Renal pelvis (tissue), 12 donors: ENCODE measurements at places on chromosomes 7 and 10. TPM values are rescaled to one million over a fixed set of nuclear protein-coding genes. Genes with fewer than 3 reads are reported as not detected.
A peak's percentile ranks its signal among the peaks of the same experiment; 100 is the strongest.

IGFBP1 gene
- polyA plus RNA-seq, result 0.50 TPM

ARHGAP22 gene
- polyA plus RNA-seq, result 1.7 TPM

SMNDC1 gene
- polyA plus RNA-seq, result 52.1 TPM

RPS24 gene
- polyA plus RNA-seq, result 2,868 TPM

TAS2R41 gene
- not detected for polyA plus RNA-seq

GNAT3 gene
- not detected for polyA plus RNA-seq

CRYGN gene
- 5.1 TPM for polyA plus RNA-seq

ANKRD7 gene
- polyA plus RNA-seq, result 2.3 TPM

OR2A42 gene
- polyA plus RNA-seq, result 2.5 TPM

DLX5 gene
- 0.16 TPM for polyA plus RNA-seq

FBXO24 gene
- 2.6 TPM for polyA plus RNA-seq

- DNase-seq, result peak; percentile 70
Measured at GRCh38 chr7:21891291-21891690, 54.4 kb downstream of the CDCA7L start.

GRCh38 chr10:119270762-119271366 is 63.5 kb downstream of the GRK5 start:
- DNase-seq, result no peak

DNA sequence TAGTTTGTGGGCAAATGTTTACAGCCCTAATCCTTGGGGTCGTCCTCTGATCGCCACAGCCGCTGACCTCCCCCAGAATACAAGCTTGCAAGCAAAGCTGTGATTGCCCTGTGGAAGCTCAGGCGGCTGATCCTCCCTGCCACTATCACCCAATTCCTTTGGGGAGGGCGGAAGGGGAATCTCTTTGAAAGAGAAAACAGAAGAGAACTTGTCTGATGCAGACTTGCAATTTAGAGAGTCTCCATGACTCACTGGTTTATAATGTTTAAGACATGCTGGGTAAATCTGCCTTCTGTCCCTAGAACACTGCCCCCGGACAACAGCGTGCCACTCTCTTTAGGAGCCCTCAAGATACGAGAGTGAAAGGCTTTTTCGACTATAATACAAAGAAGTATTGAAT is 75.5 kb downstream of the NRP1 start:
- DNase-seq, result no peak

DNA sequence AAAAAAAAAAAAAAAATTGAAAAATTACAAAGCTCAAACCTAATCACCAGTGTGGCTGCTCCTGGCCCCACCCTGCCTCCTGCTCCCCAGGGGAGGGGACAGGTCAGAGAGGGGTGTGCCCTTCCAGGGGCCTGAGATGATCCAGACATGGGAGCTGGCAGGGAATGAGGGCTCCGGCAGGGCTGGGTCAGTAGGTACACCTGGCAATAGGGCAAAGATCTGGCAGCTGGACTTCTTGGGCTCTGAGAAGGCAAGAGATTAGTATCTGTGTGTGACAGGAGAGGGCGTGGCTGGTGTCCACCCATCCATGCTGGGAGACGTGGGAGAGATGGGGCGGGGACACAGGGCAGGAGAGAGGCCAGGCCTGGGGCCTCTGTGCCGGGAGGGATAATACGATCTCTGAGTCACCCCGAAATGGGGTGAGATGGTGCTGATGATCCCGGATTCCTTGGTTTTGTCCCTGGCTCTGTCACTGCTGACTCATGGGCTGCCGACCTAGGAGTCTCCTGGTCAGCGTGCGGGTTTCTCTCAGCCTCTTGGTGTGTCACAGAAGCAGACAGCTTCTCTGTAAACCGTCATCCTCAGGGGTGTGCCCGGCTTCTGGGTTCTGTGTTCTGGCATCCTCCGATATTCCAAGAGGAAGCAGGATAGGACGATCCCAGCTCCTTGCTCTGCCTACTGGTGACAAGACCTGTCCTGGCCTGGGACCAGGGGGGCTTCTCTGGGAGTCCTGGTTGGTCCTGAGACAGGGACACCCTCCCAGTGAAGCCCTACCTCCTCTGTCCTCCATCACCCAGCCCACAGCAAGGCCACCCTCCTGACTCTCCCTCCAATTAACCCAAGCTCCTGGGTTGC is 8.2 kb upstream of the CLDN4 start:
- DNase-seq, result peak; percentile 86

- DNase-seq, result no peak
Measured at GRCh38 chr7:42967391-42967790, 35.2 kb downstream of the MRPL32 start.

- DNase-seq, result no peak
Measured at GRCh38 chr7:80088705-80089104, 45.9 kb upstream of the GNAI1 start.

DNA sequence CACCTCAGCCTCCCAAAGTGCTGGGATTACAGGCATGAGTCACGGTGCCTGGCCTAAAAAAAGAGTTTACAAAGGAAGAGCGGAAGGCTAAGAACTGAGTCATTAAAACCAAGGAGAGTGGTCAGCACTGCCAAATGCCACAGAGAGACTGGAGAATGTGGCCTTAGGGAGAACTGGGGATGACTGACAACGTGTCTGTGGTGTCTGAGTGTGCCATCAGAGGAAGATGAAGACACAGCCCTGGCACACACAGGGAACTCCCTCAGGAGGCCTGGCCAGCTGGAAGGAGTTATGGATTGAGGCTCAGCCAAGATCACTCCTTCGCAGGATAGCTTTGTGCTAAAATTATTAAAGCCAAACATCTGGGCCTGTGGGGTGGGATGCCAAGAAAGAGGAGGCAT is 3.9 kb upstream of the INA start:
- DNase-seq, result no peak

DNA sequence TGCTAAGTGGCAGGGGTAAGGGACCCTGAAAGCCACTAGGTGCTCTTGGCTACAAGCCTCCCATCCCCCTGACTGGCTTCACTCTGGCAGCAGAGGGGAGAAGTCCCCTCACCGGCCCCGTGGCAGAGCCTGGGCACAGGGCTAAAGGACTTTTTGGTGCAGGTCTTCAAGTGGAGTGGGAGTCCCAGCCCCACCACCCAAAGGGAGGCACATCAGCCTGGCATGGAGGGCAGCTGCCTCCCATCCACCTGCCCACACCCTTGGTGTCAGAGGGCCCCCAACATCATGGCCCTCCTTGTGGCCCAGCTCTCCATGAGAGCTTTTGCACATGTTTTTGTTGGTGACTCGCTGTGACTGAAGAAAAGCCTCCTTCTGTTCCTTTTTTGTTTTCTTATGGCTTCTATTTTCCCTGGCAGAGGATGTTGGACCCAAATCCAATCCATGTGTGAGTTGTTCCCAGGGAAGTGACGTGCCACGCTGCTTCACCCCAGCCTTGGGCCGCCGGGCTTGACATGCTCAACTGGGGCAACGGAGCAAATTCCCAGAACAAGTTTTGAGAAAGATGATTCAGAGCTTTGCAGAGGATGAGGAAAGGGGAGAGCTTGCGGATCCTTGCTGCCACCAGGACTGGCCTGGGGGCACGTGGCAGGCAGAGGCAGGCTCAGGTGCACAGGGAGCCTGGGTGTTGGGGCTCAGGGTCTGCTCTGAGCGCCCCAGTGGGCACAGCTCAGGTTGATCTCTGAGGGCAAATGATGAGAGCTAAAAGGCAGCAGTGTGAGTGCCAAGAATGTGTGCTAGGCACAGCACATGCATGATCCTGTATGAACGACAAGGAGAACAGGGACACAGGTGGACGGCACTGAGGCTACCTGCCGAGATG is 1.9 kb upstream of the AEBP1 start:
- no peak for DNase-seq
